CD8-positive, alpha-beta memory T cell (primary cell): ENCODE measurements at places on chromosomes 3 and 15.

- no peak for DNase-seq
Measured at GRCh38 chr15:92197746-92198145, 195.9 kb upstream of the ST8SIA2 start.

- DNase-seq, result no peak
Measured at GRCh38 chr3:150203273-150203672, 204.8 kb upstream of the TSC22D2 start.

DNA sequence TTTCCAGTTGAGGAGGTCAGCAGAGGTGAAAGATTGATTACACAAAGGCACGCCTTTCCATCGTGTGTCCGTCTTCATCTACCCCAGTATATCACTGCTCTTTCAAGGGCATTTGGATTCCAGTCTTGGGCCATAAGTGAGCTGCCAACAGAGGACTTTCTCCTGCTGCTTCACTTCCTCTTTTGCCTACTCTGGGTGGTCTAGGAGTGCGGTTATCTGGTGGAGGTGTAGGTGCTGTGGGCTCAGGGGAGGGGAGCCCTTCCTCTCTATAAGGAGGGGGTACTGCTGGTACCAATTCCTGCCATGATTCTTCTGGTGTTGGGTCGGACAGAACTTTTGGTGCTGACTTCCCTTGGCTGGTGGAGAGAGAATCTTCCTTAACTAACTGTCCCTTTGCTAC, 83.1 kb upstream of the VEPH1 start:
- no peak for DNase-seq

DNA sequence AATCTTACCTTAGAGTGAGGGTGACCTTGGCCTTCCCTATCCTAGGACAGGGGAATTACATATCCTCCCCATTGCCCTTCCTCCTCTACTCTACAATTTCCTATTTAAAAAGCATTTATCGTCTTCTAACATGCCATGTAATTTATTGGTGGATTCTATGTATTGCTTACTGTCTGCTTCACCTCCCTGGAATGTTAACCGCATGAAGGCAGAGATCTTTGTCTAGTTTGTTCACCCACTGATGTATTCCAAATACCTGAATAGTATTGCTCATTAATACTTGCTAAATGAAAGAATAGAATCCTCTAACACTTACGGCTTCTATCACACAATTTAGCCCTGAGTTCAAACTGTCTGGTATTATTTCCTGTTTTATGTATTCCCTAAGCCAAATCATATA, 68.6 kb downstream of the PPARG start:
- DNase-seq, result no peak

GRCh38 chr15:26115229-26115943, 252.3 kb upstream of the ATP10A start:
- DNase-seq, result no peak
